ENCODE measurements at places on chromosomes 16 and 17.

DNA sequence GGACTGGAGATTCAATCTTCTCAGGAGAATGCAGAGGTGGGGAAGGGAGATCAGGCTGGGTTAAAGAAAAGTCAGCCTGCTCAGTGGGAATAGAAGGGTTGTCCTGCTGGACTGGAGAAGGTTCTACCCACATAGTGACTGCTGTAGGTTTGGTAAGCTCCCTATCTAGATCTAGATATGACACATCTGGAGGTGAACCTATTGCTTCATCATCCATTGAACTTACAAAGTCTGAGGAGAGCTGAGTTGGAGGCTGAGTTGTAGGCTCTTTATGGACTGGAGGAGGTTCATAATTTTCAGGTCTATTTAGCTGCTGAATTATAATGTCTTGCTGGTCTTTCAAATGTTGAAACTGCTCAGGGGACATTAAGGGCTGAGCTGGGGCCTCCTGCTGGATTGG lies 46.0 kb upstream of the NF1 start:
- DNase-seq = no peak

DNA sequence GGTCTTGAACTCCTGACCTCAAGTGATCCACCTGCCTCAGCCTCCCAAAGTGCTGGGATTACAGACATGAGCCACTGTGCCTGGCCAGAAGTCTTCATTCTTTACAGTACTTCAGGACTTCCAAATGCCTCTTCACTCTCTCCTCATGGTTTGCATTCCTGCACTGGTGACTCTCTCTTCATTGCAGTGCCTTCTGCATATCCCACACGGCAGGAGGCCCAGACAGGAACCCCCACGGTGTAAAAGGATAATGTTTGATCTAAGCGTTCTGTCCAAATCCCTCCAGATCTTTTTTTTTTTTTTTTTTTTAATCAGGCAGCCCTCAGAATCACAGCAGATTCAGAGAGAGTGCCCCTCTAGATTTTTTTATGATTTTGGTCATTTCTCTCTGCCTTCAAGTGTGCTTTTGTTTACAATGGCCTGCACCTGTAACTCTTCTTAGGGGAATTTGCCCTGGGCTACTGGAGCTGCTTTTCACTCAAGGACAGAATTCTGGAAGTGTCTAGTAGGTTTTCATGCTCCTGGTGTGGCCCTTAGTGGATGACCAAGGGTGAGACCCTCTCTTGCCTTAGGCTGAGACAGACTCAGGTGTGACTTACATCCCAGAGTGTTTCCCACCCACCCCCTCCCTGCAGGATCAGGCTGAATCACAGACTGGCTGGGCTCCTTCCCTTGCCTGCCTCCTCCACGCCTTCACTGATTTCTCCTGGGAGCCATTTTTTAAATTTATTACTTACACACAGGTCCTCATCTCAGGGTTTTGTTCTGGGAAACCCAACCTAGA lies 19.8 kb upstream of the NF1 start:
- DNase-seq = no peak

DNA sequence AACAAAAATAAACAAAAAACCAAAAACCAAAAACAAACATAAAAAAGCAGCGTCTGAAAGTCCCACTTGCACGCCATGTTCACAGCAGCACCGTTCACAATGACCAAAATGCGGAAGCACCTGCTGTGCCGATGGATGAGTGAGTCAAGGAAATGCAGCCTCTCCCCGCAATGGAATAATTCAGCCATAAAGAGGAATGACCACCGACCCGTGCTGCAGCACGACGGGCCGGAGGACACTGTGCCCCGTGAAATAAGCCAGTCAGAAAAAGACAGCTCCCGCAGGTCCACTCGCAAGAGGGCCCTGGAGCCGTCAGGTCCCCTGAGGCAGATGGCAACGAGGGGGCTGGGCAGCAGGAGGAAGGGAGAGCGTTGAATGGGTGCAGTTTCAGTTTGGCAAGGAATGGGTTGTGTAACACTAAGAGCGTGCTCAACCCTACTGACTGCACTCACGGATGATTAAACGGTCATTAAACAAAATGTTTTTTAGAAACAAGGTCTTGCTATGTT lies 5.1 kb downstream of the CLCN7 start:
- DNase-seq = no peak

- DNase-seq = no peak
Measured at GRCh38 chr17:61157246-61157886, 242.3 kb upstream of the TBX2 start.

- no peak for DNase-seq
Measured at GRCh38 chr17:8059131-8059530, 20.3 kb downstream of the ALOX15B start.

DNA sequence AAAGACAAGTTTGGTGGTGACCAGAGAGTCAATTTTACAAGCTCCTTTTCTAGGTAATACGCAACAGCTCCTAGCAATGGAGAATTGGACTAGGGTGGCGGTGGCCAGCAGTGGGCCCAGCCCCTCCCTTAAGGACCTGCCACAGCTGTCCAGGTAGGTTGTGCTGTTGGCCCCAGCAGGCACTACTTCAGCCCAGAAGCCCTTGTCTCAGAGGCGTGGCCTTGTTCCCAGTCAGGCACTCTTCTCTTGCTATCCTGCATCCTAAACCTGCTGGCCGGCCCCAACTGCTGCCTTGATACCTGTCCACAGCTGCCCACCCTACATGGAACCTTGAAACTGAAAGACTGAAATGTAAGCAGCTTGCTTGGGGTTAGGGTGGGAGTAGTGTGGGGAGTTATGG lies 989 bp upstream of the GALK1 start:
- DNase-seq = no peak

- DNase-seq = no peak
Measured at GRCh38 chr16:66621973-66622372, 17.5 kb downstream of the CMTM3 start.
